ENCODE measurements at places on chromosomes 5 and 9. TPM values are rescaled to one million over a fixed set of nuclear protein-coding genes. Genes with fewer than 3 reads are reported as not detected.

The RETREG1 gene
- total RNA-seq, result 2.3 TPM

The GABRA6 gene
- total RNA-seq, result not detected

The CCL27 gene
- total RNA-seq, result not detected

The CXXC5 gene
- total RNA-seq, result 111 TPM

The ECPAS gene
- 91.9 TPM for total RNA-seq

The AKNA gene
- 19.6 TPM for total RNA-seq

The IL9 gene
- total RNA-seq, result not detected

The KIF4B gene
- not detected for total RNA-seq

The PCDHGA2 gene
- 1.0 TPM for total RNA-seq

The PPP3R2 gene
- not detected for total RNA-seq

The RFK gene
- 19.0 TPM for total RNA-seq

The CORO2A gene
- total RNA-seq, result 27.6 TPM

The ITGA1 gene
- total RNA-seq, result 12.0 TPM

The ZNF367 gene
- 11.5 TPM for total RNA-seq

The PCDHB15 gene
- total RNA-seq, result 8.0 TPM

The RASGRF2 gene
- 15.0 TPM for total RNA-seq

GRCh38 chr9:36739373-36740116 lies 166.8 kb downstream of the MELK start:
- DNase-seq, result peak; percentile 53

DNA sequence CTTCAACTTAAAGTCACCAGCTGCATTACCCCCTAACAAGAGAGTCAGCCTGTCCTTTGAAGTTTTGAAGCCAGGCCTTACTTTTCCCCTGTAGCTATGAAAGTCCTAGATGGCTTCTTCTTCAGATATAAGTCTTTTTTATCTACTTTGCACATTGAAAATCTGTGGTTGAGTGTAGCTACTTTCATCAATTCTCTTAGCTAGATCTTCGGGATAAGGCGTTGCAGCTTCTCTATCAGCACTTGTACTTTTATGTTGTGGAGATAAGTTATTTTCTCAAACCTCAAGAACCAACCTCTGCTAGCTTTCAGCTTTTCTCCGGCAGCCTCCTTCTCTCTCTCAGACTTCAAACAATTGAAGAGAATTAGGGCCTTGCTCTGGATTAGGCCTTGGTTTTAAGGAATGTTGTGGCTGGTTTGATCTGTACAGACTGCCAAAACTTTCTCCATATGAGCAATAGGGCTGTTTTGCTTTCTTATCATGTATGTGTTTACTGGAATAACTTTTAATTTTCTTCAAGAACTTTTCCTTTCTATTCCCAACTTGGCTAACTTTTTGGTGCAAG lies 21.6 kb downstream of the CATSPER3 start:
- no peak for DNase-seq

GRCh38 chr9:133268335-133269056 lies 6.5 kb downstream of the ABO start:
- no peak for DNase-seq

GRCh38 chr5:158874792-158875191 lies 224.9 kb downstream of the EBF1 start:
- no peak for DNase-seq

- peak; percentile 87 for DNase-seq
These were observed 263.2 kb downstream of the DMAC1 start for GRCh38 chr9:7536310-7536939.

GRCh38 chr5:5025774-5026408 lies 114.2 kb upstream of the ADAMTS16 start:
- DNase-seq, result peak; percentile 45

GRCh38 chr9:94181408-94182181 lies 77.5 kb upstream of the ZNF169 start:
- no peak for DNase-seq

- no peak for DNase-seq
These were observed 1.2 kb downstream of the ARRDC1 start for GRCh38 chr9:137606734-137607138.

- no peak for DNase-seq
These were observed 251.6 kb upstream of the PIK3R1 start for GRCh38 chr5:67963789-67964519.

GRCh38 chr9:38335686-38336085 lies 56.8 kb upstream of the ALDH1B1 start:
- DNase-seq, result no peak

DNA sequence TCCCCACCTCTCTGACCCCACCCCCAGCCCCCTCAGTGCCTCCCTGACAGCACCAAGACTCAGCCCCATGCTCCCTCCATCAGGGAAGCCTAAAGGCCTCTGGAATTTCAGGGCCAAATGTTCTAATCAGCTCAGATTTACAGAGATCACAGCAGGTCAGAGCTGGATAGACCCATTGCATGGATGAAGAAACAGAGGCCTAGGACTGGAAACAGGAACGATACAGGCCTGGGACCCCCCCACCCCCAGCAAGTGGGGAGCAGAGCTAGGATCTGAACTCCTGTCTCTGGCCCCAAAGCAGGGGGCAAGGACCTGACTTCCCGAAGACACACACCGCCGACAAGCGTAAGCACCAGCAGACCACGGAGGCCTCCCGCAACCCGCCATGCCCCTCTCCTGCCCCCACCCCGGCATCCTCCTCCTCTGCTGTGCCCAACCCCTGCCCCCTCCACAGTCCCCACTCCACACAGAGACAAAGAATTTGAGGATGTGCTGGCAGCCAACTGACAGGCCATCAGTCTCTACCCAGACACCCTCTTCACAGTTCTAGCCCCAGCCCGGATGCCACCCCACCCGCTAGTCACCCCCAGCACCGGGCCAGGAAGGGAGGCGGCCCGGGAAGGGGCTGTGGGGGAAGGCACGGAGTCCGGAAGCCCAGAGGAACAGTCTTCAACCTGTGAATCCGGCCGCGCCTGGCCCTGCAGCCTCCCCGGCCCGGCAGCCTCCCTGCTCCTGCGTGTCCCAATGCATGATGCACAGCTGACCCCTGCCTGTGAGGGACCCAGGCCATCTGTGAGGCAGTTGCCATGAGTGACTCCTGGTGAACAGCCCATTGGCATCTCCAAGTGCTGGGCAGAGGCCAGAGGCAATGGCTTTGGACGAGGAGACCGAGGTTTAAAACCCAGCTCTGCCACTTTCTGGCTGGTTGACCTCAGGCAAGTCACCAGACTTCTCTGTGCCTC lies 31.3 kb downstream of the NDUFA8 start:
- no peak for DNase-seq

DNA sequence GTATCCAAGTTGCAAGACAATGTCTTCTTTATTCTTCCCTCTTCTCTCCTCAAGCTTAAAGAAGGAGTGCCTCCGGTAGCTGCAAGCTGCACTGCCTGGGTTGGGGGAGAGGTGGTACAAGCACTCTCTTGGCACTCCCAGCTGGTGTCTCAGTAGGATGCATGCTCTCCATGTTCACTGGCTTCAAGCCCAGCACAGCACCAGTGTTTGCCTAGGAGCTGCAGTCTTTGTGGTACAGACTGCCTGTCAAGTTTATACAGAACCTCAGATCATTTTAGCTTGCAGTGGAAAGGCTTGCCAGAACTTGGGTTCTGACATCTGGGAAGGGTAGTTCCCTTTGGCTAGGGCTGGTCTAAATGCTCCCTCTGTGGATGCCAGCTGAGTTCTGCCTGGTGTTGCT lies 505.6 kb downstream of the MAN2A1 start:
- DNase-seq, result no peak

- DNase-seq, result no peak
These were observed 58.3 kb downstream of the PRELID2 start for GRCh38 chr5:145776886-145777285.

DNA sequence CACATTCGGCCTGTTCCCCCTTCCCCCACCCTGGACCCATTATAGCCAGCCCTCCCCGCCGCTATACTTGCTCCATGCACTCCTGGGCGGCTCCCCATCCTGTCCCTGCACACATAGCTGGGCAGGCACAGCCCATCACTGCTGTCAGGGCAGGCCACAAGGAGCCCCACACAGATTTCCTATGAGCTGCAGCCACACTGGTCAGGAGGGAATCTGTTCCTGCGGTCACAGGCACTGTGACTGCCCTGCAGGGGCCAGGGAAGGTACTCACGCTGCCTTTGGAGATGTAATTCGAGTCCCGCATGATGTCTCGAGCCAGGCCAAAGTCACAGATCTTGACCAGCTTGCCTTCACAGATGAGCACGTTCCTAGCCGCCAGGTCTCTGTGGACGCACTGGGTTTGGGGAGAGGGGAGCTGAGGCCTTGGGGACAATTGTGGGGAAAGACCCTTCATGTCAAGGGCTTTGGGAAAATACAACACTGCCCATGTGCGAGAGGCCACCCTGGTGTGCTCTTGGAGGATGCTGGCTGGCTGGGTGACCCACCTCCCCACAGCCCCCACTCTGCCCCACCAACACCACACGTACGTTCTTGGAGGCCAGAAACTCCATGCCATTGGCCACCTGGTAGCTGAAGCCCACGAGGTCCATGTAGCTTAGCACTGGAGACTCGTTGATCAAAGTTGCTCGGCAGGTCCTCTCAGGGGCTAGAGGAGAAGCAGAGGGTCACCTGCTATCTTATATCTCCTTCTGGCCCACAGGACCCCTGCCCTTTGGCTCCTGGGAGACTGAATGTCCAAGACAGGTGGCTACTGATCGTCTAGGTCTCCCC lies 34.5 kb upstream of the CSF1R start:
- no peak for DNase-seq

DNA sequence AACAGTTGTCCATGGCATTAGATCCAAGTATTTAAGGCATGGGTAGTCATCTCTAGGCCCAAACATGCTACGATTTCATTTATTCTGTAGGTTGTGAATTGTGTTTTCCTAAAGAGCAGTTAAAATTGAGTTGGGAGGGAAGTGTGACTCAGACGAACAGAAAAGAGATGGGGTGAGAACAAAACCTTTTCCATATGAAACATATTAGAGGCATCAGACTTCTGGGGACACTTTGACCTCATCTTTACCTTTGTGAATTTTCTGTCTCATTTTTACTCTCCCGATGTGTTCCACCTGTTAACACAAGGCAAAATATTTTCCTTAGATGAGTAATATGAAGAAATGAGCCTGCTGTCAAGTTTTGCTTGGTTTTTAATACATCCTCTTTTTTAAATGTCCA lies 181.3 kb downstream of the ESM1 start:
- DNase-seq, result no peak

- DNase-seq, result no peak
These were observed 30.8 kb downstream of the CD14 start for GRCh38 chr5:140602147-140602546.

DNA sequence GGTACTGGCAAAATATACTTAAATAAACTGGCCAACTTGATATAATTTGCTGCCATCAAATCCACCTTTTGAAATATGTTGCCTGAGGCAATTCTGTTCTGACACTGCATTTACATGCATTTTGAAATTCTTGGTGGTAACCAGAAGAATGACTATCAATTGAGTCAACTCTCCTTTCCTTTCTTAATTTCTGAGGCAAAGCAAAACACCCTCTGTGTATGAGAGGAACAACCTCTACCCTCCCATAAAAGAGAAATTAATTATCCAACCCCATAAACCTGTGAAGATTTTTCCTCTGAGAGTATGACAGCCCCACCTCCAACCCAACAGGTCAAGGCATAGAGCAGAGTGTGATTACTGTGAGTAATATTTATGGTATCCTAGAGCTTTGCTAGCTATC lies 286.8 kb downstream of the NR2F1-AS1 start:
- DNase-seq, result no peak

DNA sequence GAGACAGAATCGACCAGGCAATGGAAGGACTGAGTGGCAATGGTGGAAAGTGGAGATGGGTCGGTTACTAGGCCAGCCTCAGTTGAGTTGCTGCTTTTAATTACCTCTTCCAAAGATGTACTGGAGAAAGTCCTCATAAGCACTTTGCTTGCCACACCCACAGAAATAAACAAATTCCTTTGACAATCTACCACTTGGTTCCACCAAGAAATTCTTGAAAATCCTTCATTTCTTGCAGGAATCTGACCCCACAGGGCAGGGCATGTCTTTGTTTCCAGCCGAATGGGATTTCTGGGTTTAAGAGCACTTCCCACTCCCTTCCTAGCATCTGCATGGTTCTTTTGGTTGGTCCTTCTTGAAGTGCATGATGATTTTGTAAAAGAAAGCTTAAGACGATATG lies 54.5 kb downstream of the ADAMTS12 start:
- DNase-seq, result no peak

DNA sequence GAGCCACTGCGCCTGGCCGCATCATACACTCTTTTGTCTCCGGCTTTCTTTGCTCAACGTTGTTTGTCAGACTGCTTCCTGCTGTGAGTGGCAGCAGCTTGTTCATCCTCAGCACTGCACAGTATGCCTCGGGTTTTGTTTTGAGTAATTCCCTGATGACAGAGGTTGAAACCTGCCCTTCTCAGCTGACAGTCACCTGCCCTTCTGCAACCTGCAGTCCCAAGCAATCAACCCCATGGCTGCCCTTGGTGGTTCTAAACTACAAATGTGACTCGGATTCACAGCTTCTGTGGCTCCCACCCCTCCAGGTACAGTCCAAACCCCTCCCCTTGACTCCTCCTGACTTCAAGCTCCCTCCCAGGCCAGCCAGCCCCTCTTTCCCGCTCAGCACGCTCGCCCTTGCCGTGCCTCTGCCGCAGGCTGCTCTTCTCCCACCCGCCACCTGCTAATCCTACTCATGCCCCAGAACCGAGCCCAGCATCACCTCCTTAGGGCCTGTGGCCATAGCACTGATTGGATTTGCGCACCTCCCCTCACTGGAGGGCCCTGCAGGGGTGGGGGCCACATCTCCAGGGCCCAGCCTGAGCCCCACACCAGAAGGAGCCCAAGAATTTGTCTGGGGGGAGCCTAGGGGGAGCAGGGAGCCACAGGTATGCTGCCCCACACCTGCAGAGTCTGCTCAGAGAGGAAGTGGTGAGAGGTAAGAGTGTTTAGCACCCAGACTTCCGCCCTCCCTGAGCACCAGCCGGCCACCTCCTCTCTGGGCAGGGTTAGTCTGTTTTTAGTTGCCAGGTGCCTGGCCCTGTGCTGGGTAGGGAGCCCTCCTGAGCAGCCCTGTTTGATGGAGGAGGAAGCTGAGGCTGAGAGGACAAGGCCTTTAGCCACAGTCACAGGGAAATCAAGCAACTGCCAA lies 10.1 kb downstream of the EEIG1 start:
- no peak for DNase-seq

- DNase-seq, result no peak
These were observed 24.4 kb upstream of the FIBCD1 start for GRCh38 chr9:130963337-130963908.

- DNase-seq, result no peak
These were observed 128.5 kb downstream of the PRDM9 start for GRCh38 chr5:23635938-23636337.

GRCh38 chr5:59008816-59009473 lies 426.1 kb downstream of the RAB3C start:
- DNase-seq, result no peak

GRCh38 chr9:79387101-79387835 lies 184.5 kb upstream of the TLE4 start:
- peak; percentile 4 for DNase-seq

- DNase-seq, result no peak
These were observed 3.3 kb downstream of the MAT2B start for GRCh38 chr5:163508753-163509152.

- DNase-seq, result no peak
These were observed 42.5 kb upstream of the ABCA1 start for GRCh38 chr9:104970271-104970987.

DNA sequence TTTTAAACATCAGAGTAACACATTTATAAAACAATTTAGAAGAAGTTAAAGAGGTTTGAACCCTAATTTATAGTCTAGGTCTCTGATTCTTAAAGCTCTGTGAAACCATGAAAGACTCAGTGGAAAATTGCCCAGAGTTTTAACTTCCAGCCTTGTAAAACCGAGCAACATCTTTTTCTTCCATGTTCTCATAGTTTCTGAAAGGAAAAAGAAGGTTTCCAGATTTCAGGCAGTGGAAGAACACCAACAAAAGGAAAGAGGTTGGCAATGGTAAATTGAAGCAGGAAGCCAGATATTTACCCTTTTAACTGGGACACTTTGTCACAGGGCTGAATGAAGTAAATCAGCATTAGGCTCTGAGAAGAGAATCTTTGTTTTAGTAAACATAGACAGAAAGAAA lies 1999.3 kb downstream of the MAT2B start:
- no peak for DNase-seq

Data from GM23338 (cell line).